ENCODE measurements at places on chromosomes 2 and 18.

DNA sequence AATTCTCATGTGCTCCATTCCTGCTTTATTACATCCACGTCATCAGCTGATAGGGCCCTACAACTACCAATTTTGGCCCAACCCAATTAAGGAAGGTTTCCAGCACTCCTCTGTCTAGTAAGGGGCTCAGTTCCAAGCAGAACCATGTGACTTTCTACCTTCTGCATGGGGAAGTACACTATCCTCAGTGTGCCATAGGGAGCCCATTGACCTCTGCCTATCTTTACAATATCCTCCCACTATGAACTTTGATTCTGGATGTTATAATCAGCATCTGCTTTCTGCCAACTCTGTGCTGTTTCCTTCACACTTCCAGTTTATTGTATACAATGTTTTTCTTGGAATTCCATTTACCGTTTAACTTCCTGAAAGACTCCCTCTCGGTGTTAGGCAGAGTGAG, 53.9 kb upstream of the GCFC2 start:
- no peak for DNase-seq

GRCh38 chr2:223700221-223700620, 98.1 kb upstream of the SCG2 start:
- no peak for DNase-seq

- DNase-seq: no peak
These were observed 84.1 kb downstream of the R3HDM1 start for GRCh38 chr2:135615404-135615803.

DNA sequence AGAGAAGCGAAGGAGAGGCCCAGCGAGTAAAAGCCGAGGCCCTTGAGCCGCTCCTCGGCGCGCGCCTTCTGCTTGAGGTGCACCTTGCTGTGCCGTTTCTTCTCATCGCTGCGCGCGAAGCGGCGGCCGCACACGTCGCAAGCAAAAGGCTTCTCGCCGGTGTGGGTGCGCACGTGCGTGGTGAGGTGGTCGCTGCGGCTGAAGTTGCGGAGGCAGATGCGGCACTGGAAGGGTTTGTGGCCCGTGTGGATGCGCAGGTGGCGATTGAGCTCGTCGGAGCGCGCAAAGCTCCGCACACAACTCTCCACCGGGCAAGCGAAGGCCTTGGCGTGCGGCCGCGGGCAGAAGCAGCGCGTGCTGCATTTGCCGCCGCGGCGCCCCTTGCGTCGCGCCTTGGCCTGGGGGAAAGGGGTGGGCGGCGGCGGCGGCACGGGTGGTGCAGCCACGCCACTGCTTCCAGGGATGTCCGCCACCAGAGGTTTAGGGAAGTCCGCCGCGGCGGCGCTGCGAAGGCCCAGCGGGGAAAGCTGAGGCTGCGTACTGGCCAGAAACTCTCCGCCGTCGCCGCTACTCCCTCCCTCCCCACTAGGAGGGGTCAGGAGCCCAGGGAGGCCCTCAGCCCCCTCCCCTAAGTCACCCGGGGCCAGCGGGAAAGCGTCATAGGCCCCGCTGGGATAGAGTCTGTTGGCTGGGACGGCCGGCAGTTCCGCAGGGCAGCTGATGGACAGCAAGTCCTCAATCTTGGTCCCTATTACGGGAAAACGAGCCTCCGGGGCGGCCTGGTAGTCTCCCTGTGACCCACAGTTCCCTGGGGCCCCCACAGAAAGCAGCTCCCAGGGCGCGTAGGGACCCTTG, 1.7 kb downstream of the EGR4 start:
- DNase-seq: peak; percentile 70

DNA sequence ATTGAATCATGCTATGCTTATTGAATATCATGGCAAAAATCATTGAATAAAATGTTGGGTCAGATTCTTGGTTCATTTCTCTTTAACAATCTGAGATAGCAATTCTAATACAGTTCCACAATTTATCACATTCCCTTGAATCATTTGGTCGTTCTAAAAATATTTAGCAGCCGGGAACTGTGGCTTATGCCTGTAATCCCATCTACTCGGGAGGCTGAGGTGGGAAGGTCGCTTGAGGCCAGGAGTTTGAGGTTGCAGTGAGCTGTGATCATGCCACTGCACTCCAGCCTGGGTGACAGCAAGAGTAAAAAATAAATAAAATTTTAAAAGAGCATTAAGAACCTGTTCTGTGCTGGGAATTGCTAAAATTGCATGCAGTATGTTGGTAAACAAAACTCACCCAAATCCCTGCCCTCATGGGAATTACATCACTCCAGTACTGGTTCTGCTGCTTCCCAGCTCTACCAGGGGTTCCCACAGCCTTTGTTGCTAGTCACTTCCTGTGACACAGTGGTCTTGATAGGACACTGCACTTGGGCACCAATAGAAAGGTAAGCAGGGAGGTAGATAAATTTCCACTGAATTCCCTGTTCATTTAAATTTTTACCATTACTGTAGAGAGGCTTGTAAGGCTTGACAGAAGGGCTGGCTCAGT, 200.4 kb downstream of the CTNNA2 start:
- DNase-seq: no peak

DNA sequence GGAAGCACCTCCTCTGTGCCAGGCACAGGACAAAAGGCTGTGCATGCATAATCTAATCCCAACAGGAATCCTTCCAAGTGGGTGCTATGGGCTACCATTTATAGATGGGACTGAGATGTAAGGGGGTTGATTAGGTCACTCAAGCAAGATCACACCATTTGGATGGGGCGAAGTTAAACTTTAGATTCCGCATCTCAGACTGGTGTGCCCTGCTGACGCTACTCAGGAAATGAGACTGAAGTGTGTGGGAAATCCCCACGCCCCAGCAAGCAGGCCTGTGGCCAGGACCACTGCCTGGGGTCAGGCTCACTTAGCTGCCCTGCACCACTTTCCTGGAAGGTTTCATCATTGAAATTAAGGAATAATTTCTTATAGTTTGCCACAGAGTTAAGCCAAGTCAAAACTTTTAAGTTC, 70.5 kb upstream of the PPP1CB start:
- DNase-seq: no peak

DNA sequence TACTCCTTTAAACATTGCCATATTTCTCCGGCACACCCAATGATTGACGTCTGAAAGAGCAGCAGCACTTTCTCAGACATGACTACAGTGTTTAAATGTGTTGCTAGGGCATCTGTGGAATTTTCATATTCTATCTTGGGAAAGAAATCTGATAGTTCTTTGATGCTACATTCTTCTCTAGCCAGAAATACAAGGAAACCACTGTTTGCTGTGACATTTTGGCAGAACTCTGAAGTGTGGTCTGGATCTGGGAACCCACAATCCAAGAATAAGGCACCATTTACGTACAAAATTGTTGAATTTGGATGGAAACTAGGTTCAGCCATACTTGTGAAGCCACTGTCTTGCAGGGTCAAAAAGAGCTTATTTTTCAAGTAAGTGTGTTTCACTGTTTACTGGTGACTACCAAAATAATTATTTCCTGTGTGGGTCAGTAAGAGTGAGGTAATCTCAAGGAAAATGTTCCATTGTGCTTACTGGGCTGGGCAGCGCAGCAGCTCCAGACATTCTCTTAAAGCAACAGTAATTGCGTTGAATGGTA, 21.3 kb upstream of the CD28 start:
- DNase-seq: no peak

- no peak for DNase-seq
These were observed 936.0 kb downstream of the TRIB2 start for GRCh38 chr2:13652531-13653313.

DNA sequence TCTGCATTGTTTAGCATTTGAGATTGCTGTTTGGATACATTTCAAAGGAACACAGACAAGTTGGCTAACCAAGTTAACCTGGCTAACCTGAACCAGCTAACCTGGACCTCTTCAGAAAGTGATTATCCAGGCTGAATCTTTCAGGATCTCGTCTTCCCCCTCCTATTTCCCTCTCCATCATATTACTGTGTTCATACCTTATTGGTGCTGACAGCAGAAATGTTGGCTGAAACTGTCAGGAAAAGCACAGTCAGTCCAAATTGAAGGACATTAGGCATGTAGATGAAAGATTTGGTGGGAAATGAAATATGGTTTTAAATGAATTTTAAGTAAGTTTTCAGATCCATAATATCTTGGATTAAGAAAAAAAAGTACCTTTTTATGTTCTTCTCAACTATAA, 92.5 kb upstream of the NEUROD1 start:
- no peak for DNase-seq

GRCh38 chr18:4102901-4103300, 352.2 kb downstream of the DLGAP1 start:
- no peak for DNase-seq

DNA sequence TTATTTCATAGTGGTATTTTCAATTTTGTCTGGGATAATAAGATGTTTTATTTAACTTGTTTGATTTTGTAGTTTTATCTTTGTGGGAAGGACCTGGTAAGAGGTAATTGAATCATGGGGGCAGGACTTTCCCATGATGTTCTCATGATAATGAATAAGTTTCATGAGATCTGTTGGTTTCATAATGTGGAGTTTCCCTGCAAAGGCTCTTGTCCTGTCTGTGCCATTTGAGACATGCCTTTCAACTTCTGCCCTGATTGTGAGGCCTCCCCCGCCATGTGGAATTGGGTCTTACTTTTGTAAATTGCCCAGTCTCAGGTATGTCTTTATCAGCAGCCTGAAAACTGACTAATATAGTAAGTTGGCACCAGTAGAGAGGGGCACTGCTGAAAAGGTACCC, 77.8 kb upstream of the ARHGAP15 start:
- no peak for DNase-seq
